ENCODE measurements at places on chromosomes 3 and 15.

DNA sequence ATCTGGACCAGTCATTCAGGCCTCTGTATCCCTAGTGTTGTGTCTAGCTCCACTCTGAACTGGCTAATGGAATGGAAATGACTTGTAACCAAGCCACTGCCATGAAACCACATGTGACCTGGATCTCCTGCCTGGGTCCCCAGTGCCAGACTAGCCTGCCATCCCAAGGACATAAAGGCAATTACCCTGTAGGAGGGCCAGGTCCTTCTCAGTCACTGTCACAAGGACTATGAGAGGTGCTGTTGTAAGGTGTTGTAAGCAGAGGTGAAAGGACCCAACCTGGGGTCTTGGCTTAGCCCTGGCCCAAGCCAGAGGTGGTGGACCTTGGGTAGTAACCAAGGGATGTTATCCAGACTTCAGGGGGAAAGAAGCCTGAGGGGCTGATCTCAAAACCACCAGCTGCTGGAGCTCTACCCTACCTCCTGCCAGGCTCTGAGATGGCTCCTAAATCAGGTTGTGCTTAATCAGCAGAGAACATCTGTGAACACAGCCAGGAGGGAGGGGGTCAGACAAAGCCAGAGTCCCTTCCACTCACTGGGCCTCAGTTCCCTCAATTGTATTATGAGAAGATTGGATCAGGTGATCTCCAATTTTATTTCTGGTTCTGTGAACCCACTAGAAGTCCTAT, 15.7 kb upstream of the KLHL24 start:
- DNase-seq = no peak

GRCh38 chr3:74000725-74001124, 376.0 kb upstream of the PDZRN3 start:
- DNase-seq = no peak

DNA sequence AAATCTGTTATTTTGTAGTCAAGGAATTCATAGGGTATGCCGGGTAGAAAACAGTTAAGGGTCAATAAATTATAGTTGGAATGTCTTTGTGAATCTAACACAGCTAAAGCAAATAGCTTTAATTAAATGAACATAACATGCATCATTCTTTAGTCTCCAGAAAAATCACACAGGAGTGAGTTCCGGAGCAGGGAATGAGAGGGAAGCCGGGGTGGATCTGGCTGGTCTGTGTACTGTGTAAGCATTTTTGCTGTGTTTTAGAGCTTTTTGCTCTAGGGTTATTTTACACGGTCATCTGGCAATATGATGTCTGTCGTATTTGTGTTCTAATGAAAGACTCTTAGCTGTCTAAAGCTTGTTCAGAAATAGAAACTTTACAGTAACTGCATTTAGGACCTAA, 57.5 kb downstream of the MED12L start:
- DNase-seq = no peak

- DNase-seq = no peak
Observed at GRCh38 chr3:34131091-34131490, 332.7 kb downstream of the PDCD6IP start.

- no peak for DNase-seq
Observed at GRCh38 chr3:177557548-177557947, 360.3 kb upstream of the TBL1XR1 start.

GRCh38 chr3:187104933-187105332, 34.4 kb downstream of the RPL39L start:
- no peak for DNase-seq

DNA sequence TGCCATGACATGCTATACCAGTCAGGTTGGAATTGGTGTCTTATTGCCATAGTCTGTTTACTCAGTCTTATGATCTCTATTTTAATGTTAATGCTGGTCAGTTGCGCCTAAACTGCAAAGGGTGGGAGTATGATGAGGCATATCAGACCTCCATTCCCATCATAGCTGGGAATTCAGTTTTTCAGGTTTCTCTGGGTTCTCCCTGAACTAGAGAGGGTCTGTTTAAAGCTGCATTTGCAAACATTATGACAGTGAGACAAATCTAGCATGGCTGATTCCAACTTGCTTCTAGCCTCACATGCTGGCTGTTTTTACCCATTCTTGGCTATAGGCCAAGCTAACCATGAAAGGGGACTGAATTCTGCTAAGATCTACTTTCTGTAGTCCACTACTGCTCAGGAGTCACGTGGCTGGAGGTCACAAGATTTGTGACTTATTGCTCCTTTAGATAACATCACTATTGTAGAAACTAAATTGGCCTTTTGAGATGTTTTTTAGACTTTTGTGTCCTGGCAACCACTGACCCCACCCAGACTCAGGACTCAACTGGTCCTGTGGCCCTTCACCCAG, 96.5 kb downstream of the TGFBR2 start:
- DNase-seq = no peak

Data from HEK293T (cell line).